Left renal cortex interstitium (tissue), 4 donors: ENCODE measurements at places on chromosomes 5 and 9.

- DNase-seq: no peak
These were observed 62.4 kb downstream of the SHC3 start for GRCh38 chr9:89116064-89116804.

DNA sequence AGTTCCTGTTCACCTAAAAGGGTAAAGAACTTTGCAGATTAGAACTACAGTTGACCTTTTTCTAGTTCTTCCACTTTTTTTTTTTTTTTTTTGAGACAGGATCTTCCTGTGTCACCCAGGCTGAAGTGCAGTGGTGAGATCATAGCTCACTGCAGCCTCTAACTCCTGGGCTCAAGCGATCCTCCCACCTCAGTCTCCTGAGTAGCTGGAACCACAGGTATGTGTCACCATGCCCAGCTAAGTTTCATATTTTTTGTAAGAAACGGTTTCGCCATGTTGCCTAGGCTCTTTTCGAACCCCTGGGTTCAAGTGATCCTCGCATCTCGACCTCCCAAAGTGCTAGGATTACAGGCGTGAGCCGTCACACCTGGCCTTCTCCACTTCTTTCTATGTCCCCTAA is 39.7 kb upstream of the TNFAIP8 start:
- DNase-seq: no peak

DNA sequence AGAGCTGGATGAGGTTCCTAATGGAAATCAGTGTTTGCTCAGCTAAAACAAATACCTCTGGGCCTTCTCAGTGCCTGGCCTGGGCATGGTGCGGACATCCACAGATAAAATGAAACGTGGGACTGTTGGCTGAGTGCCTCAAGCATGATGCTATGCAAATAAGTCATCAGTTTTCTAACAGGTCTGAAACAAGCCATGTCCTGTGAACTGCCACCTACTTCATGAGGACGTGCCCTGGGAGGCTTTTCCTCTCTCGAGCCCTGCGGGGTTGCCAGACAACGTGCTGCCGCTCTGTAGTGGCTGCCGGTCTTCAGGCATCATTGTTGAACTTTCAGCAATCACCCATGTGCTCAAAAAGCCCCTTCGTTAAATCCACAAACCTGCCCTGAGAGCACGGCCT is 240.4 kb upstream of the IRX2 start:
- DNase-seq: no peak

DNA sequence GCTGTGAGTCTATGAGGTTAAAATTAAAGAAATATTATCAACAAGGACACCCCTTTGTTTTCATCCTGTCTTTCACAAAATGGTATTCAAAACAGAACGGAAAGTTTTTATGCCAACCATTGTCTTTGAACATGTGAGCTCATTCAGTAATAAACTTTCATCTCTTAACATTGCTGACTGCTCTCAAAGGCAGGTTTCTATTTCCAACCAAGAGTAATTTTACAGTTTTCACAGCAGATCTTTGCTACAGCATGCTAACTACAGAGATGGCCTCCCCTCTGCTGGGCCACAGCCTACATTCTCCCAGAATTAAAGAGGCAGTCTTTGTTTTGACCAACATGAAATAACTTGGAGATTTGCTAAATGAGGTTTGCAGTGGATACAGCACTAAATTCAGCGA is 101.5 kb downstream of the DMRT2 start:
- no peak for DNase-seq

DNA sequence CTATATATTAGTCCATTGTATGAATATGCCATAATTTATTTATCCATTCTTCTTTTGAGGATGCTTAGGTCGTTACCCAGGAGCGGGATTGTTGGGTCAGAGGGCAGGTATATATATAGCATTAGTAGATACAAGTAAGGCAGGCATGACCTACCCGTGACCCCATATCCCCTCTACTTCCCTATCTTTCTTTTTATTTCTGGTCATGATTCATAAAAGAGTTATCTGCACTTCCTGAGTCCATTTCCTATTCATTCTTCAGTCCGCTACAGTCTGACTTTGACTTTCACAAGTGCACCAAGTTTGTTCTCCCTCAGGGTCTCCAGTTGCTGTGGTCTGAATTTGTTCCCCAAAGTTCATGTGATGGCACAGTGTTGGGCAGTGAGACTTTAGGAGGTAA is 6.9 kb downstream of the RHOBTB3 start:
- DNase-seq: no peak

- DNase-seq: no peak
These were observed 39.9 kb downstream of the KIF24 start for GRCh38 chr9:34289159-34289558.

GRCh38 chr5:32777222-32777621 is 66.1 kb downstream of the NPR3 start:
- DNase-seq: no peak

DNA sequence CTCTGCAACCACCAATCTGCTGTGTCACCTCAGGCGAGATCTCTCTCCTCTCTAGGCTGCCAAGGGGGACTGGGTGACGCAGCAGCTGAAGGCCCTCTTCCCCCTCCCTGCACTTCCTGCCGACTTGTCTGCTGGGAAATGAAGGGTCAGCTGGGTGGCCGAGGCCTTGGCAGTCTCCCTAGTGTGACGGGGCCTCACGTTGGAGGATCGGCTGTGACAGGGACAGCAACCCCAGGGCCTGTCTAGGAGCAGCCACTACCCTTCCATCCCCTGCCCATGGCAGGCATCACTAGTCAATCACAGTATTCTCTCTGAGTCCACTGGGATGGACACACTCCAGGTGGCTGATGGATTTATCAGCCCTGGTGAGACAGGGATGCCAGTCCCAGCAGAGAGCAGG is 107.3 kb upstream of the SARDH start:
- no peak for DNase-seq

DNA sequence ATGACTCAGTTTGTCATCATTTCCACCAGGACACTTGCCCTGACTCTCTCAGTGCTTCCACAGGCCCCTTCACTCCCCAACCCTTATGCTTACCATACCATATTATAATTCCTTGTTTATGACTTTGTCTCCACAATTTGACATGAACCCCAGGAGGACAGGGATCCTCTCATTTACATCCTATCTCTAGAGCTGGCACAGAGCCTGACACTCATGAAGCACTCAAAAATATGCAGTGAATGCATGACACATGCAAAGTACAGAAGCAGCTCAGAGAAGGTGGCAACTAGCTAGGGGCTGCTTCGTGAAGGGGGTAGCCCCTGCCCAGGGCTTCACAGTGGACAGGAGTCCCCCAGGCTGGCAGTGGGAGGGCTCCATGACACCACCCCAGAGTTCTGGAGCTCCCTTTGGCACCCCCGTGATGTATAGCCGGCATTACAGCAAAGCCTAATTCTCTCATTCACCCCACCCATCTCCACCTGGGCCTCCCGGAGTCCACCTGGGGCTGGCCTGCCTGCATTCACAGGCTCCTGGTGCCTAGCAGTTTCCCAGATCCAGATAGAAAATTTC is 112.0 kb upstream of the SPOCK1 start:
- DNase-seq: no peak

DNA sequence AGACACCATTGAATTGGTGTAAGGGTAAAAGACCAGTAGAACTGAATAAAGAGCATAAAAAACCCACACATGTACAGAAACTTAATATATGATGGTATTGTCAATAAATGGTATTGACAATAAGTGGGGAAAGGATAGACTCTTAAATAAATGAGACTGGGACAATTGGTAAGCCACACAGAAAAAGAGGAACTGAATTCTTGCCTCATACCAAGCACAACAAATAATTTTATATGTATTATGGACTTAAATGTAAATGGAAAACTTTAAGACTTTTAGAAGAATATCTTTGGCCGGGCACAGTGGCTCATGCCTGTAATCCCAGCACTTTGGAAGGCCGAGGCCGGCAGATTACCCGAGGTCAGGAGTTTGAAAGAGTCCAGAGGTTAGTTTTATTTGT is 37.9 kb upstream of the PPP2CA start:
- no peak for DNase-seq

DNA sequence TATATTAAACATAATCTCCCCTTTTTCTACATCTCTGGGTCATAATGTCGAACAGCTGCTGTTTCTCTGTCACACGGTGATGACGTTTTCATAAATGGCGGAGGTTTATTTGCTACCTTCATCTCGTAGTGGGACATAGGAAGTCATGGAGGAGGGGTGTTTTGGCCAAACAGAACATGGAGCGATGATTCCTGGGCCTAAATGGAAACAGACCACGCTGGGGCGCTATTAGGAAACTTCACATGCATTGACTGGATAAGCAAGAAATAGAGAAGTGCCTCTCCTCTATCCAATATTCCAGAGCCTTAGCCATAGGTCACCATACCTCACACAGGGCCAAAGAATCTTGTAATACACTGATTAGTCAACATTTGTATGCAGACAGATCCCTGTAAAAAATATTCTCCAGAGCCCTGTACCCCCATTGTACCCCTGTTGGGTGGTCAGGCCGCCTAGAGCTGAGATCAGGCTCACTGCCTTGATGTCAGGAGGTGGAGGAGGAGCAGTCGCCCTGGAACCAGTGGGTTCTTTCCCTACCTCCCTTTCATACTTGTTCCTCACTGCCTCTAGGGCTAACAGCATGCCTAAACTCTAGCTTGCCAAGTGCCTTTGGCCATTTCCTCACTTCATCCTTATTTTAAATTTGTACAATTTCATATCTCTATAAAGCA is 77.8 kb upstream of the SPIN1 start:
- DNase-seq: no peak

DNA sequence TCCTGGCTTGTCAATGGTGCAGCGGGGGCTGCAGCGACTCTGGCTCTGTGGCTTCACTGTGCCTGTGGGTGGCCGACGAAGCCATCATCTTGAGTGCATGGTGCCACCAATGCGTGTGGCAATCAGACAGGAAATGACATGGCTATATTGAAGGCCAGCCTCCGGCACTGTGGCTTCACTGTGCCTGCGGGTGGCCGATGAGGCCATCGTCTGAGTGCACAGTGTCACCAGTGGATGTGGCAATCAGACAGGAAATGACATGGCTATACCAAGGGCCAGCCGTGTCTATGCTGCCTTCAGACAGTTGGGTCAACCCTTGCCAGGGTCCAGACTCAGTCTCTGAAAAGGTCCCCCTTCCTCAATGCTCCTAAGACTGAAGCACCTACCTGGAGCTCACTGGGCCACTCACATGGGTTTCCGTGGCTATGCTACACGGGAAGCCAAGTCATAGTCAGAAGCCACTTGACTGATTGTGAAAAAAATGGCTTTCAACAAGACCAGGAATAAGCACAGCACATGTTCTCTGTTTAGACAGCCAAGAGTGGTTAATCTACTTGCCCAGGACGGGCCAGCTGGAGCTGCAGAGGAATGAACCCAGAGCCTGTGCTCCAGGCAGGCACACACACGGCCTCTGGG is 67.5 kb upstream of the S1PR3 start:
- no peak for DNase-seq

- DNase-seq: no peak
These were observed 26.9 kb upstream of the ITGA1 start for GRCh38 chr5:52760695-52761366.

DNA sequence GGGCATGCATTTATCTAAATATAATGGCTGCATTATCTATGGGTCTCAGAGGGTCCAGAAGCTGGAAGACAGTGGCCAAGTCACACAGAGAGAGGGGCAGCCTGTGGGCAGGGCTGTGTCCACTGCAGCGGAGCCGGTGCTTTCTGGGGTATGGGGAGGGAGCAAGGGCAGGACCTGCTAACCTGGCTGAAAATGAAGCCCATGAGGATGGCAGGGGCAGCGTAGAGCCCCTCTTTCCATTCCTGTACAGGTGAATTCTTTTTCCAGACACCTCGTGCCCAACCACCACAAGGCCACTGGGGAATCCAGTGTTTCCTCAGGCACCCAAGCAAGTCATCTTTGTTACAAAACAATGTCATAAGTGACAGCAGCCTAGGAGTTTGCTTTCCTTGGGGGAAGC is 305.9 kb upstream of the IRX4 start:
- no peak for DNase-seq

DNA sequence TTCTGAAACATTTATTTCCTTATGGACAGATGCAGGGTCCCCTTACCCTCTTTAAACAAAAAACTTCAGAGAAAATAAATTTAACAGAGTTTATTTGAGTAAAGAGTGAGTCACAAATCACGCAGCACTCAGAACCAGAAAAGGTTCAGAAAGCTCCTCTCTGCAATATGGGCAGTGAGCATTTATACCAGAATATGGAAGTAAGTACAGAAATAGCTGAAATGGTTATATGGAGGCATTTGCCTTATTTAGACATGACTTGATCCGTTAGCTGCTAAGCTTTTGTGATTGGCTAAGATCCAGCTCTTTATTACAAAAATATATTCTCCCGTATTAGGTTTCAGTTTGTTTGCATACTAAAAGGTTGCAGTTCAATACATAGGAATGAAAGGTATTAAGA is 1554.1 kb downstream of the EFNA5 start:
- no peak for DNase-seq

- DNase-seq: no peak
These were observed 29.7 kb downstream of the TEX10 start for GRCh38 chr9:100322954-100323536.

- DNase-seq: no peak
These were observed 44.1 kb downstream of the APTX start for GRCh38 chr9:32957358-32957757.

- DNase-seq: peak; percentile 65
These were observed 139.2 kb upstream of the PALM2AKAP2 start for GRCh38 chr9:109640580-109641371.

GRCh38 chr9:131755541-131756198 is 15.8 kb upstream of the RAPGEF1 start:
- peak; percentile 47 for DNase-seq

- DNase-seq: no peak
These were observed 22.3 kb upstream of the NPM1 start for GRCh38 chr5:171365351-171365750.

- no peak for DNase-seq
These were observed 63.6 kb upstream of the SLC28A3 start for GRCh38 chr9:84404095-84404686.

DNA sequence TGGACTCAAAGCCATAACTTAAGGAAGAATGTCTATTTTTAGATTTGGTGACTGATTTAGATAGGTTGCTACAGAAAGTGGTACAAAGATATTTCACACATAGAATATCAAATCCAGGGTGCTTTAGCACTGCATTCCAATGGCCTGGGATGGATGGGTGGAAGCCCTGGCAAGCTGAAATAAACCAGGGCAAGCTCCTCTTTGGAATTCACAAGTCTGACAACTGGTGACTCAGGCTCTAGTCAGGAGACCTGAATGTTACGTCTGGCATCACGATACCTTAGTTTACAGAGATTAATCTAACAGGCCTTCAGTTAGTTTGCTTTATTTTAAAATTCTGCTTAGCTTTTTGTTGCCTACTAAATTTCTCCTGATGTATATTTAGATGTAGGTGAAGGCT is 144.0 kb downstream of the TMC1 start:
- no peak for DNase-seq

- no peak for DNase-seq
These were observed 250.3 kb downstream of the TRIM32 start for GRCh38 chr9:116937361-116937760.

GRCh38 chr5:56522960-56523359 is 289.8 kb upstream of the ANKRD55 start:
- DNase-seq: no peak

DNA sequence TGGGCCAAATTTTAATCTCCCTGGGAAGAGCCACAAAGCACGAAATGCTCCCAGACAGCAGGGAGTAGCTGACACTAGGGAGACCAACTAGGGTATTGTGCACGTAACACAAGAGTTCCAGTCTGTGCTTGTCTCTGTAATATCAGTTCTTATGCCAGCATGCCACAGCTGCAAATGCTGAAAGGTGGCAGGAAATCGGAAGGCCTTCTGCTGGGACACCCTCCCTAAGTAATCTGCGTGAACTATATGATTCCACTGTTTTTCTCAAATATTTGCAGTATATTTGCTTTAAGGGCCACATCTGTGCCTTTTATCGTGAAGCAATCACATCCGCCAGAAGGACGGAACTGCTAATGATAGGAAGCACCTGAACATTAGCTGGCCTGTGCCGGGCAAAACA is 12.6 kb downstream of the VLDLR start:
- no peak for DNase-seq
